Activated naive CD8-positive, alpha-beta T cell treated with anti-CD3 and anti-CD28 coated beads, Interleukin-2, amount 10 ng/mL, durations not matched to agents 7 days and 5 days (primary cell): ENCODE measurements at places on chromosomes 12 and 14. TPM values are rescaled to one million over a fixed set of nuclear protein-coding genes. Genes with fewer than 3 reads are reported as not detected.

- no peak overlapping the region for H3K27ac ChIP-seq
- DNase-seq, result no peak
- peaks cover 3% of the 10 kb centered on the region for H3K27me3 ChIP-seq
- H3K36me3 ChIP-seq, result no peaks in the 10 kb centered on the region
These were observed 99.7 kb downstream of the WSCD2 start for GRCh38 chr12:108228746-108229145.

- H3K4me3 ChIP-seq, result no peak overlapping the region
- H3K27me3 ChIP-seq, result peaks cover 28% of the 10 kb centered on the region
- no peak overlapping the region for H3K27ac ChIP-seq
- no peaks in the 10 kb centered on the region for H3K36me3 ChIP-seq
- H3K4me1 ChIP-seq, result peaks cover 6% of the 10 kb centered on the region
These were observed 14.5 kb downstream of the LHX5 start for GRCh38 chr12:113457185-113457584.

DNA sequence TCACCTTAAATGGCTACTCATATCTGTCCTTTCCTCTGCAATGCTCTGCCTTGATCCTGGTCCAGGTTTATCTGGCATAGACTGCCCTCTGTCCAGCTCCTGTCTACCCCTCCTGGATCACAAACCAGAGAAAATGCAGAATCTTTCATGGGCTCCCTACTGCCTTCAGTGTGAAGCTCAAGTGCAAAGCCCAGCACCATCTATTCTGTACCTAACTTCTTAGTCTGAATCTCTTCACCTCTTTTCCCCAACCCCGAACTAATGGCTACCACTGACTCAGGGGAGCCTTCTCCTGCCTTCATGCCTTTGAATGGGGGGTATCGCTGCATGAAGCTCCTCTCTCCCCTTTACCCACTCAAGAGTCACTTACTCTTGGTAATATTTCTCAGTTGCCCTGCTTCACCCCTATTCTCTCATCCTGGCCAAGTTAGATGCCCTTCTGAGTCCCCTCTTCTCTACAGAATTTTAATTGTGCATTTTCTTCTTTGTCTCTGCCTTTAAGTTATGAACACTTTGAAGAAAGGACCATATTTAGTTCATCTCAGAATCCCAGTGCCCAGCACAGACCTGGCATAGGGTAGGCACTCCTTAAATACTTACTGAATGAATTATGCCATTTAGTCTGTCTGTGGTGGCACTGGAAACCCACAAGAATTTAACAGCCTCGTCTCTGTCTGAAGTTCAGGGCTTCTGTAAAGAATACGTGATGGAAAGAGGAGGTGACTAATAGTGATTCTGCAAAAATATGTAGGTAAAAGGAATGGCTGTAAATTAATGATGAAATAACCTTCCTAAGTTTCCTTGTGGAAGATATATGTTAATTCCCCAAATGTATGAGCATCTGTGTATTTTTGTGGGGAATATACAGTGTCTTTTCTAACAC, 191.3 kb upstream of the AMIGO2 start:
- no peak for DNase-seq
- H3K27me3 ChIP-seq, result no peaks in the 10 kb centered on the region
- no peak overlapping the region for H3K27ac ChIP-seq
- H3K4me1 ChIP-seq, result peaks cover 60% of the 10 kb centered on the region

DNA sequence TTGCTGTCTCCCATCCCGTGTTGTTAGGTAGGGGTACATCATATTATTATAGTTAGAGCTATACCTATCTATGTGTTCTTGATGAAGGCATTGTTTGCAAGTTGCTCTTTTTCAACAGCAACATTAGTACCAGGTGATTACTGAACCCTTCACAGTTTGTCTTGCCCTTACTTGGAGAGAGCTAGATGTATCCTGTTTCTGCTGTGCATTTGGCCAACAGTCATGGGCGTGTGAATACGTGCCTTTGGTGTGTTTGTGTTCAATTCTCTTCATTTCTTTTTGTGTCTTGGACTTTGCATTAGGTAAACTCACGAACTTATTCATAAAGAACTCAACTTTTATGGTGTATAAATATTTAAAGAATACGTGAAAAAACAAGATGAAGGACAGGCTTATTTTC, 14.3 kb downstream of the ARF6 start:
- H3K4me3 ChIP-seq, result peak overlapping the region; percentile 71
- H3K27me3 ChIP-seq, result no peaks in the 10 kb centered on the region
- H3K4me1 ChIP-seq, result peaks cover 41% of the 10 kb centered on the region
- peaks cover 11% of the 10 kb centered on the region for H3K36me3 ChIP-seq

DNA sequence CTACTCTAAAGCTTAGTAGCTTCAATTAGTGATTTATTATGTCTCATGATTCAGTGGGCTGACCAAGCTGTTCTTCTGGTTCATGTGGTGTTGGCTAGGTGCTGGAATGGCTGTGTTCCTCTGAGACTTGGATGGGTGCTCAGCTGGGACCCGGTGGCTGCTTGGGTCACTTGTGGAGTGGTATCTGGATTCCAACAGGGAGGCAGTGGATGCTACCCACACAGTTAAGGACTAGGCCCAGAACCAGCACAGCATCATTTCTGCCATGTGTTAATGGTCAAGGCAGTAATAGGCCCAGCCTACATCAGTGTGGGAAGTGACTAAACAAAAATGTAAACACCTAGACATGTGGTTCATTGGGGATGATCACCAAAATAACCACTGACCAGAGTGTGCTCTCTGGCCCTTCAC, 72.2 kb downstream of the FGD4 start:
- no peaks in the 10 kb centered on the region for H3K36me3 ChIP-seq
- DNase-seq, result no peak
- H3K27me3 ChIP-seq, result no peaks in the 10 kb centered on the region
- H3K27ac ChIP-seq, result no peak overlapping the region

- H3K27me3 ChIP-seq, result peaks cover 2% of the 10 kb centered on the region
- DNase-seq, result peak; percentile 73
- H3K4me1 ChIP-seq, result peaks cover 25% of the 10 kb centered on the region
- H3K27ac ChIP-seq, result peak within 1 kb of the TSS; percentile 91
These were observed at the start of gene NELL2 for GRCh38 chr12:44875954-44876543. TSS of gene NELL2 (minus strand) at chr12:44876315. CDS start at chr12:44875869, 446 bp downstream.

DNA sequence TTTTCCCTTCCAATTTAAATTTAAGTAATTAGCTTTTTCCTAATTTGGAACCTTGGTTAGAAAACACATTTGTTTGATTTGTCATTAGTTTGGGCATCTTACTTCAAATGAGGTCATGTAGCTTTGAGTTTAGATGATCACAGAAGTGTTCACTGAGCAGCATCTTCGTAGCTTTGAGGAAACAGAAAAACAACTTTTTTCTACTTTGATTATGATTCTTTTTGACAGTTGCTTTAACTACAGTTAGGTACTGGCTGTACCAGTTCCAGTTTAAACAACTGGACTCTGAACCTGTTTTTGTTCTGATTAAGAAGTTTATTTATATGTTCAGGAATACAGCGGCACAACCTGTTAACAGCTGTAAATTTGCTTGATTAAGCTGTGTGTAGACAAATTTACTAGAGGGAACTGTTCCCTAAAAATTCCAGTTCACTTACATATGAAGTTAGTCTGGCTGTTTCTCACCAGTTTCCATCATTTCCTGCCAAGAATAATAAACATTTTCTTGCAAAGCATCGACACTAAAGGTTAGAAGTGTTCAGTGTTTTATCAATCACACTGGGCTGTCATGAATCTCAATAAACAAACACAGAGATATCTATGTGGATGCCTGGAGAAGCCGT, 191.9 kb downstream of the RAD51B start:
- no peaks in the 10 kb centered on the region for H3K27me3 ChIP-seq
- no peak for DNase-seq
- H3K27ac ChIP-seq, result no peak overlapping the region
- H3K36me3 ChIP-seq, result peaks cover 2% of the 10 kb centered on the region
- no peak overlapping the region for H3K4me3 ChIP-seq

- DNase-seq, result no peak
- H3K4me3 ChIP-seq, result no peak overlapping the region
- H3K27ac ChIP-seq, result no peak overlapping the region
- peaks cover 5% of the 10 kb centered on the region for H3K4me1 ChIP-seq
- peaks cover 45% of the 10 kb centered on the region for H3K27me3 ChIP-seq
These were observed 5.5 kb downstream of the CYP46A1 start for GRCh38 chr14:99689266-99690236.

- no peak for DNase-seq
- H3K27me3 ChIP-seq, result no peaks in the 10 kb centered on the region
- H3K36me3 ChIP-seq, result peaks cover 74% of the 10 kb centered on the region
- H3K27ac ChIP-seq, result peak overlapping the region; percentile 65
- H3K4me1 ChIP-seq, result peaks cover 79% of the 10 kb centered on the region
- H3K4me3 ChIP-seq, result no peak overlapping the region
These were observed 10.1 kb downstream of the CCND2 start for GRCh38 chr12:4283512-4284255.

GRCh38 chr12:11026118-11026517, 3.7 kb upstream of the TAS2R19 start:
- no peak overlapping the region for H3K27ac ChIP-seq
- no peaks in the 10 kb centered on the region for H3K27me3 ChIP-seq
- no peak for DNase-seq
- H3K36me3 ChIP-seq, result peaks cover 38% of the 10 kb centered on the region
- no peak overlapping the region for H3K4me3 ChIP-seq

GRCh38 chr14:96265383-96266095, 9.5 kb downstream of the BDKRB1 start:
- H3K27ac ChIP-seq, result no peak overlapping the region
- no peaks in the 10 kb centered on the region for H3K4me1 ChIP-seq
- no peak overlapping the region for H3K4me3 ChIP-seq

- peak; percentile 93 for DNase-seq
- peak within 1 kb of the TSS; percentile 87 for H3K4me3 ChIP-seq
- H3K27me3 ChIP-seq, result no peaks in the 10 kb centered on the region
- no peaks in the 10 kb centered on the region for H3K36me3 ChIP-seq
- peaks cover 29% of the 10 kb centered on the region for H3K4me1 ChIP-seq
- peak within 1 kb of the TSS; percentile 97 for H3K27ac ChIP-seq
These were observed at the start of gene BLTP3B for GRCh38 chr12:100142851-100143559. TSS of gene BLTP3B (minus strand) at chr12:100142874. CDS start at chr12:100142635, 239 bp downstream.

- peak overlapping the region; percentile 79 for H3K27ac ChIP-seq
- H3K4me1 ChIP-seq, result peaks cover 40% of the 10 kb centered on the region
- H3K4me3 ChIP-seq, result peak overlapping the region; percentile 79
These were observed 1.6 kb upstream of the MANSC4 start for GRCh38 chr12:27781680-27782079.

GRCh38 chr12:116135209-116135930, 142.1 kb downstream of the MED13L start:
- H3K4me1 ChIP-seq, result peaks cover 53% of the 10 kb centered on the region
- peaks cover 4% of the 10 kb centered on the region for H3K36me3 ChIP-seq
- H3K4me3 ChIP-seq, result peak overlapping the region; percentile 76
- no peak for DNase-seq
- H3K27me3 ChIP-seq, result no peaks in the 10 kb centered on the region
- H3K27ac ChIP-seq, result peak overlapping the region; percentile 77

DNA sequence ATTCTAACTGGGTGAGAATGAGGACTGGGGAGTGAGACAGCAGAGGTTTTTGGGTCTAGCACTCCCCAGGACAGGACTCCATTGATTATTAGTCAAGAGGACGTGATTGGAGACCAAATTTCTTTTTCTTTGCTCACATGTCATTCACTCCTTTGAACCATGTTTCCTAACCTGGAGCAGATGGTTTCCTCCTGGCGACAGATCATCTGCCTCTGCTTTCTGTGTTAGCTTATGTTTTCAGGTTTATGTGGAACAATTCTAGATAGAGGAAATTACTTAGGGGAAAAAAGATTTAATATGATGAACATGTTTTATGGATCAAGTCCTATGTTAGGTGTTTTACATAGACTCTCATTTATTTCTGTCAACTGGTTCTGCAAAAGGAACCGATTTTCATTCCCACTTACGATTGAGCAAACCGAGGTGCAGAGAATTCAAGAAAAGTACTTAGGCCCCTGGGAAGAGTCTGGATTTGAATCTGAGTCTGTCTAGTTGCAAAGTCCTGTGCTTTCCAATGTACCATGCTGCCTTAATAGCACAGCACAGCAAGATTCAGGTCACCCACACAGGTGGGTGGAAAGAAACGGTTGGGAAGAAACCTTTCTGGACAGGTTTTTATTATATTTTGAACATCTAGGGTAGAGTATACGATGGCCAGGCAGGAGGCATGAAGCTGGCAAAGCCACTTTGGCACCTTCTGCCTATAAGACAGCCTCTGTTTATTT, 30.8 kb downstream of the SMOC1 start:
- H3K4me3 ChIP-seq, result no peak overlapping the region
- no peak overlapping the region for H3K27ac ChIP-seq
- no peaks in the 10 kb centered on the region for H3K36me3 ChIP-seq
- no peak for DNase-seq

DNA sequence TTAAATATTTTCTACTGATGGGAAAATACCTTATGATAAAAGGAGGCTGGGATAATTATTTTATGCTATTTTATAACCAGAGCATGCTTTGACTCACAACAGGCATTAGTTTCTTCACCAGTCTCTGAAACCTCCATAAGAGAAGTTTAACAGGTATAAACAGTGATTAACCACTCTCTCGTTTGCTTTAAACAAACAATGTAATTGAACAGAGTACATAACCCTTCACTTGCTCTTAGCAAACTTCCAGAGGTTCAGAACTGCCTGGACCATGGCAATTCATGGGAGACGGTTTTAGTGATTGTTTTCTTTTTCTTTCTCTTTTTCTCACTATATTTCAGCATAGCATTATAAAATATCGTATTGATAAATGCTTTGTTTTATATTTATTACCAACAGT, 35.3 kb downstream of the CFAP251 start:
- DNase-seq, result no peak
- H3K36me3 ChIP-seq, result no peaks in the 10 kb centered on the region
- H3K4me3 ChIP-seq, result no peak overlapping the region
- no peaks in the 10 kb centered on the region for H3K4me1 ChIP-seq
- no peaks in the 10 kb centered on the region for H3K27me3 ChIP-seq
- H3K27ac ChIP-seq, result no peak overlapping the region

DNA sequence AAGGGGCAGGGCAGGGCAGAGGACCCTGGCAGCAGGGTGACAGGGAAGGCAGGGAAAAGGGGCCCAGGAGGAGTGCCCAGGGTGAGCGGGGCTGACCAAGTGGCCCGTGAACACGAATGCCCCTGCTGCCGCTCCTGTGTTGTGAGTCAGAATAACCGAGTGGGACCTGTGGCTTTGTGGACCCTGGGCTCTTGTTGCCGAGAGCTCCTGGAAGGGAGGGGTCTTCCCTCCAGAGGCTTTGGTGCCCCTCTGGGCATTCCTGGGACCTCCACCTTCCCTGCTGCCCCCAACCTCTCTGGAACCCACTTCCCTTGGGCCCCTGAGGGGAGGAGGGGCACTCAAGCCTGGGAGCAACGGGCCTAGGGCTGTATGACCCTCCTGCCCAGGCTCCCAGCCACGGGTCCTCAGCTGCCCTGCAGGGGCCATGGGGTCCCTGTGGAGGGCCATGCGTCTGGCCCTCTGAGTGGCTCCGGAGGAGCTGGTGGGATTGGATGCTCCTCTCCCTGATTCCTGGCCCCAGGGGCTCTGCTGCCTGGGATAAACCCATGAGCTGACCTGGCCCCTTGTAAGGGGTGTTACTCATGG, 319.4 kb downstream of the TMEM121 start:
- H3K4me3 ChIP-seq, result no peak overlapping the region
- H3K36me3 ChIP-seq, result no peaks in the 10 kb centered on the region
- H3K27ac ChIP-seq, result no peak overlapping the region
- H3K27me3 ChIP-seq, result no peaks in the 10 kb centered on the region
- DNase-seq, result peak; percentile 22

GRCh38 chr12:51951843-51952722, 584 bp downstream of the ACVR1B start:
- H3K27me3 ChIP-seq, result peaks cover 35% of the 10 kb centered on the region
- H3K27ac ChIP-seq, result no peak overlapping the region
- peak overlapping the region; percentile 78 for H3K4me3 ChIP-seq
- DNase-seq, result peak; percentile 39
- peaks cover 23% of the 10 kb centered on the region for H3K4me1 ChIP-seq
- H3K36me3 ChIP-seq, result peaks cover 1% of the 10 kb centered on the region

The KRT3 gene
- not detected for total RNA-seq

The KRT78 gene
- total RNA-seq, result not detected

The B3GNT4 gene
- total RNA-seq, result 1.1 TPM

The A2ML1 gene
- total RNA-seq, result not detected

The MBIP gene
- total RNA-seq, result 21.1 TPM

The GPR68 gene
- total RNA-seq, result 28.0 TPM

The CISTR gene
- total RNA-seq, result not detected

The PTGES3 gene
- total RNA-seq, result 217 TPM

The GOLGA3 gene
- total RNA-seq, result 63.8 TPM
